ENCODE measurements at places on chromosomes 5 and 9.

DNA sequence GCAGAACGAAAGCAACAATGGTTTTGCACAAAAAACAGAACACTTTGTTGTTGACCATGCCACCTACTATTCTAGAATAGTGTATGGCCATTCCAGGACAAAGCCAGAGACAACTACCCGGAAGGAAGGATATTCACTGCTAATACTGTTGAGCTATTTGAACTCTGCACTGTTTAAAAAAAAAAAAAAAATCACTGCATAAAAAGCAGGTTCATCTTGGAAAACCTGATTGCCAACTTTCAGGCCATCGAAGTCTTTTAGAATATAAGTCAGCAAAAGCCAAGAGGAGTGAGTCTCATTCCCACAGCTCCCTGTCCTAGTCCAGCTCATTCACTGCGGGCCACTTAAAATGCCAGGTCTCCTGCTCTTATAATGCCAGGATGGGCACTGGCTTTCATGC, 4.0 kb downstream of the ENC1 start:
- DNase-seq: no peak

DNA sequence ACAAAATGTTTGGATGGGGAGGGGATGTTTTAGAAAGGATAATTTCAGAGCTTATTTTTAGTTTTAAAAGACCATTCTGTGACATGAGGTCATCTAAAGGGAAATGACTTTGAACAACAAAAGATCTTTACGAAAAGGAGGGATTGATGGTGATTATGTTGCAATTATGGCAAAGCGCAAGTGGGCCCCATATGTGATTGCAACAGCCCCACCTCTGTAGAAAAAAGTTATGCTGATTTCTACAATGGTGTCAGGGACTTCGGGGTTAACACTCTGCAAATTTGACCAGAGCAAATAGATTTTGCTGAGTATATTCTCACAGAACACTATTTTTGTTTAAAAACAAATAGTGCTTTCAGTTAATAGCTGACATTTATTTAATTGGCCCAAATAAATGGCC, 312.8 kb downstream of the NSG2 start:
- DNase-seq: no peak

- DNase-seq: no peak
Measured at GRCh38 chr5:72392326-72392733, 72.2 kb downstream of the PTCD2 start.

DNA sequence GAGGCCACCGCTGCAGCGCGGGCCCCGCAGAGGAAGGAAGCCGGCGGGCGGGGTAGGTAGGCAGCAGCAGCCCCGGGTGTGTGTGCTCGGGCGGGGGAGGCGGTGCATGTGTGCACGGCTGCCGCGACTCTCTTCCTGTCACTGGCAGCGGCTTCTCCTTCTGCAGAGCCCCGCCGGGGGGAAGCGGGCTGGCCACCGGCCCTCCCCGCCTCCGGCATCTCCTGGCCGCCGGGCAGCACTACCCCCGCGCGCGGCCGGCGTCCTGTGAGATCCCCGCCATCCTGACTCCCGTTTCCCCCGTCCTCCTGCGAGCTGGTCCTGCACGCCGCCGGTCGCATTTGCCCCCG, 315 bp downstream of the PIK3R1 start:
- peak; percentile 100 for DNase-seq

DNA sequence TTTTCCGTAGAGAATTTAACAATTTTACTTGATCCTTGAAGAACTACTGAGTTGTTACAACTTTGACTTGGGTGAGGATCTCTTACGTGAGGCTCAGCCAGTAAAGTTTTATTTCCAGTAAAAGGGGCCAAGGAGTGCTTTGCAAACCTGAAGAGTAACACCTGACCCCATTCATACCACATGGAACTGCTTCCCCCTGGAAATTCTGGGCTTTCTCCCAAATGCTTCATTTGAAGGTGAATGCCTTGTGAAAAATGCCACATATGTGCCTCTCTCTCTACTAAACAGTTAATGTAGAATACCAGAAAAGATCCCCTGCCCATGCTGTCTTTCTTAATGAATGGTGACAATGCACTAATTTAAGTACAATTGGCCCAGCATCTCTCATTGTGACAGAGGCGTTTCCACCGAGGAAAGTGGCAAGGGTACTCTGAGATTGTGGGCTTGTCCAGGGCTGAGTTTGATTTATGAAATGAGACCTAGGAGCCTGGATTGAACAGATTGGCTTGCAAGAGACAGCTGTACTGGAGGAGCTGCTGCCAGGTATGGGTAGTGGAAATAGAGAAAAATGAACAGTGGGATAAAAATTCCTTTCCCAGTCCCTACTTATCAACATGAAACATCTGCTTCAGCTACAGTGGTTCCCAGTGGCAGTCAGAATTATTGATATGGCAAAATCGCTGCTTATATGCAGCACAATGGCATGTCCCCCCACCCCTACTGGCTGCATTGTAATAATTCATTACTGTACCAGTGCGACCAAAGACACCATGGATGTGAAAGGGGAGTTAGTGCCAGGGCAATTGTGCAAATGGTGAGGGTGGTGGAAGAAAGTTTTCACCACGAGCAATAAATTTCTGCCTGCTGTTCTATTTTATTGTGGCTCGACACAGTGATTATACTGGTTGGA, 843.7 kb upstream of the WWC1 start:
- DNase-seq: no peak

DNA sequence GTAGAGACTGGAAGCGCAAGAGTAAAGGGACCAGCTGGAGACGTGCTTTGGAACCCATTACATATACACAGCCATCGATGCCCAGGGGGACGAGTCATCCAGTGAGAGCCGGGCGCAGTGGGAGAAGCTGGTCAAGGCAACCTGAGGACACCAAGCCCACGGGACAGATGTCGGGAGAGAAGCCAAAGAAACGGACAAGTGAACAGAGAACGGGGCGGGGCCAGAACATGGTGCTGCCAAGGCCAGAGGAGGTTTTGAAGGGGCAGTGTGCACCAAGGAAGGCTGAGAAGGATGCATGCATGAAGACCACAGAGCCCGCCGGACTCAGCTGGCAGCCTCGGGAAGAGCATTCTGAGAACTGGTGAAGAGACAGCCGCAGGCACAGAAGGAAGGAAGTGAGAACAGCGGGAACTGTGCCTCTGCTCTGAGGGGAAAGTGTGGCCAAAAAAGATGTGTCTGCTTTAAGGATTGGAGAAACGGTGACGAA, 20.3 kb downstream of the CAMSAP1 start:
- DNase-seq: no peak

DNA sequence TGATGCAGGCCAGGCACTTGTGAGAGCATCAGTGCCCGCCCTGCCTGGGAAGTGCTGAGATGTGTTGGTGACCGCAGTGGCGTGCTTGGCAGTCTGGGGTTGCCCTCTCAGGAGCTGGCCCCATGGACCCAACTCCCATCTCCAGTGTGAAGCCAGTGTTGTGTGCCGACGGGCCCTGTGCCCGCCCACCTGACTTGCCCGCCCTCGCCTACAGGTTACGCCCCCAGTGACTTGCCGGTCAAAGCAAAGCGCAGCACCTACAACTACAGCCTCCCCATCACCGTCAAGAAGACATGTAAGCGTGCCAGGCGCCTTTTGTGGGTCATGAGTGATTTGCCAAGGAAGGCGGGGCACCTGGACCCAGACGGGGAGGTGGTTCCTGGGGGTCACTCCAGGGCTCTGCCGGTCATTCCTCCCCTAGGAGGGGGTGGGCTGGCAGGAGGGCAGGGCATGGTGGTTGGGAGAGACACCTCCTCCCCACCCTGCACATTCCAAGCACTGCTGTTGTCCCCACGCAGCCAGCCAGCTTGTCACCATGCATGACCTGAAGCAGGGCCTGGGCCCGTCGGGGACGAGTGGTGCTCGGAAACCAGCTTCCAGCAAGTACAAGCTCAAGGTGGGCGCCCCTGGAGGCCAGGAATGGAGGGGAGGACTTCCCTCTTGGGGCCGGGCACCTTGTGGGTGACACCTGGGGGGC, 7.4 kb upstream of the CEL start:
- no peak for DNase-seq

DNA sequence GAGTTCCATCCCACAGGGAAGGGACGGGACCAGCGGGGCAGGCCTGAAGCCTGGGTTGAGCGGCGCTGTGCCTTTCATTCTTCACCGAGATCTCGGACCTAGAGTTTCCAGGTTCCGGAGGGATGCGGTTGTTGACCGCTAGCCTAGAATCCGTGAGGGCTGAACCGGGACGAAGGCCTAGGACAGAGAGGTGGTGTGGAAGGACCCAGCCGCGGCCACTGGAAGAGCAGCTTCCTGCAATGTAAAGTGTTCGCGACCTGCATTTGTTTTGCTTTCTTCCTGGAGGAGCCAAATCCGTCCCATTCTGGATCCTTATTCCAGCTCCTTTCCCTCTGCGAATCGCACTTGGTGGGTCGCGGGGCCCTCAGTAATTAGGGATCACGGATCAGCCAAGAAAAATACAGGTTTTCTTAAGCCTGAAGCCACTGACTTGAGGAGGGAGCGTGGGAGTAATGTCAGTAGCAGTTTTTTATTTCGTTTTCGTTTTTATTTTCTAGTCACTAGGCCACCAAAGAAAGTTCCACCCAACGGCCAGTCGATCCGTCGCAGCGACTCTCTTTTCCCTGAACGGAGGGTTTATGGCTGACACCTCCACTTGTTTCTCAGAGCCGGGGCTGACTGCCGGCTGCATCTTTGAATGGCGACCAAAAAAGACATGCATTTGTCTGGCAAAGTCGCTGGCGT, 48.6 kb downstream of the ANXA2R start:
- no peak for DNase-seq

- no peak for DNase-seq
Measured at GRCh38 chr5:8134609-8135008, 265.7 kb downstream of the MTRR start.

- no peak for DNase-seq
Measured at GRCh38 chr9:112809351-112809848, 58.8 kb downstream of the SNX30 start.

DNA sequence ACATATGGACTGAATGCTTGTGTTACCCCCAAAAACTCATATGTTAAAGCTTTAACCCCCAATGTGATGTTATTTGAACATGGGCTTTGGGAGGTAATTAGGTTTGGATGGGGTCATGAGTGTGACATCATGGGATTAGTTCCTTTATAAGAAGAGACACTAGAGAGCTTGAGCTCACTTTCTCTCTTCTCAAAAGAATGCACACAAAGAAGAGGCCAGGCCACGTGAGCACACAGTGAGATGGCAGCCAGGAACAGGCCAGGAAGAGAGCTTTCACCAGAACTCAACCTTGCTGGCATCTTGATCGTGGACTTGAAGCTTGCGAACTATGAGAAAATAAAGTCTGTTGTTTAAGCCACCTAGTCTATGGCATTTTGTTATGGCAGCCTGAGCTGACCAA, 360.6 kb downstream of the NR2F1-AS1 start:
- DNase-seq: no peak

- DNase-seq: no peak
Measured at GRCh38 chr9:99835581-99835980, 13.9 kb downstream of the NR4A3 start.

- DNase-seq: no peak
Measured at GRCh38 chr5:92237896-92238295, 854.8 kb upstream of the ARRDC3 start.

- DNase-seq: no peak
Measured at GRCh38 chr5:120604884-120605283, 140.8 kb downstream of the PRR16 start.

Measured in right kidney (tissue), 9 donors.